NCI-H460 (cell line): ENCODE measurements at places on chromosomes 2 and 18.

DNA sequence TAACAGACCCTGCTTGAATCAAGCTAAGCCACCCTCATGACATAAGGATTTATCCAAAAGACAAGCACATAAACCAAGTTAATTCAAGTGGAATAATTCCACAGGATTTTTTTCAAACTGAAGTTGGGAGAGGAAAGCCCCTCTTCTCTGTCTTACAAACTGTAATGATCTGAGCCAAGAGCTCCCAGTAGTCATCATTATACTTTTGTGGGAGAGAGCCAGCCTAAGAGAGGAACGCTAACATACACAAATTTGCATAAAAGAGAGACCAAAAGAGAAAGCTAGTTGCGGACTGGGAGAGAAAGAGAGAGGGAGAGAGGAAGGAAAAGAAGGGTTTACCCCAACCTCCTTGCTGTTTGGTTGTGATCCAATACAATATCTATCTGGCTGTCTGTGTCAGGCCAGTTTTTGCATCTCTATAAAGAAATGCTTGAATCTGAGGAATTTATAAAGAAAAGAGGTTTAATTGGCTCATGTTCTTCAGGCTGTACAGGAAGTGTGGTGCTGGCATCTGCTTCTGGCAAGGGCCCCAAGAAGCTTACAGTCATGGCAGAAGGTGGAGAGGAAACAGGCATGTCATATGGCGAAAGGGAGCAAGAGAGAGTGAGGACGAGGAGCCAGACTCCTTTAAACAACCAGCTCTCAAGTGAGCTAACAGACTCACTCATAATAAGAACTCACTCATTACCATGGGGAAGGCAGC is 20.8 kb upstream of the PUM2 start:
- no peak for DNase-seq

- no peak for DNase-seq
Observed at GRCh38 chr18:60090170-60090569, 190.4 kb downstream of the PMAIP1 start.

GRCh38 chr2:132595186-132595585 is 74.8 kb downstream of the LYPD1 start:
- no peak for DNase-seq

GRCh38 chr2:36682562-36682961 is 13.9 kb upstream of the VIT start:
- DNase-seq: no peak
